ENCODE measurements at places on chromosomes 2 and 18.

- H3K27ac ChIP-seq: no peak overlapping the region
- H3K27me3 ChIP-seq: peaks cover 2% of the 10 kb centered on the region
- DNase-seq: no peak
- no peak overlapping the region for H3K4me3 ChIP-seq
- no peaks in the 10 kb centered on the region for H3K36me3 ChIP-seq
- no peaks in the 10 kb centered on the region for H3K4me1 ChIP-seq
These were observed 797.5 kb upstream of the RAB6C start for GRCh38 chr2:129181963-129182362.

DNA sequence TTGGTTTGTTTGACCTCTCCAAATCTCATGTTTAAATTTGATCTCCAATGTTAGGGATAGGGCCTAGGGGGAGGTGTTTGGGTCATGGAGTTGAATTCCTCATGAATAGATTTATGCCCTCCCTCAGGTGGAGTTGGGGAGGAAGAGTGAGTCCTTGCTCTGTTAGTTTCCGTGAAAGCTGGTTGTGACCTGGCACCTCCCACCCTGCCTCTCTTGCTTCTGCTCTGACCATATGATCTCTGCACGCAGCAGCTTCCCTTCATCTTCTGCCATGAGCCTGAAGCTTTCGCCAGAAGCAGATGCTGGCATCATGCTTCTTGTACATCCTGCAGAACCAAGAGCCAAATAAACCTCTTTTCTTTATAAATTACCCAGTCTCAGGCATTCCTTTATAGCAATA lies 231.6 kb upstream of the ERBB4 start:
- no peak for DNase-seq
- H3K27me3 ChIP-seq: no peaks in the 10 kb centered on the region
- no peaks in the 10 kb centered on the region for H3K36me3 ChIP-seq
- H3K4me1 ChIP-seq: no peaks in the 10 kb centered on the region

DNA sequence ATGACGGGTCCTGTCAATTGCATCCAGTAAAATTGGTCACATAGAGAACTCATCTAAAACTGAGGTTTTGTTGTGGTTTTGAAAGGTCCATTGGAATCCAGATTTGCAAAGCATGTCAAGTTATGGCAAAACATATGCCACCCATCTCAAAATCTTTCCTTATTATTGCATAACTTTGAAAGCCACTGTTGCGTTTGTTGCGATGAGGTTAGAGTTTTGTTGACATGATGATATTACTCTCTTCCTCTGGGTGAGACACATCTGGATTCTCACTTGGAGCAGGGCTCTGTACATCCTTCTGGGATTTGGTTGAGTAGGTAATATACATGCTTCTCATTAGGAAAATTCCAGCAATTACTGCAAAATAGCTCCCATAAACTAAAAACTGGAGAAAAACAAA lies 20.6 kb downstream of the SCYGR5 start:
- no peaks in the 10 kb centered on the region for H3K4me1 ChIP-seq
- H3K36me3 ChIP-seq: no peaks in the 10 kb centered on the region
- no peak for DNase-seq

GRCh38 chr2:74857725-74858124 lies 23.8 kb downstream of the HK2 start:
- H3K4me3 ChIP-seq: no peak overlapping the region
- peaks cover 25% of the 10 kb centered on the region for H3K4me1 ChIP-seq
- DNase-seq: no peak
- no peak overlapping the region for H3K27ac ChIP-seq
- H3K27me3 ChIP-seq: no peaks in the 10 kb centered on the region
- H3K36me3 ChIP-seq: peaks cover 41% of the 10 kb centered on the region

DNA sequence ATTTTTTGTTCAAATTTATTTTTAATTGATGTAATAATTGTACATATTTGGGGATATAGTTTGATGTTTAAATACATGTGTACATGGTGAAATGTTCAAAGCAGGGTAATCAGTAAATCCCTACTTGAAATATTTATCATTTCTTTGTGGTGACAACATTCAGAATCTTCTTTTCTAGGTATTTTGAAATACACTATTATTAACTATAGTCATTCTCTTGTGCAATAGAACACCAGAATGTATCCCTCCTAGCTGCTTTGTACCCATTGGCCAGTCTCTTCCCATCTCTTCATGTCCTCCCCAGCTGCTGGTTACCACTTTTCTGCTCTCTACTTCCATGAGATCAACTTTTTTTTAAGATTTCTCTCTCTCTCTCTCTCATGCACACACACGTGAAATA lies 126.5 kb downstream of the ZNF407 start:
- H3K27me3 ChIP-seq: no peaks in the 10 kb centered on the region
- H3K36me3 ChIP-seq: peaks cover 12% of the 10 kb centered on the region
- peaks cover 17% of the 10 kb centered on the region for H3K4me1 ChIP-seq
- no peak overlapping the region for H3K4me3 ChIP-seq
- H3K27ac ChIP-seq: no peak overlapping the region

DNA sequence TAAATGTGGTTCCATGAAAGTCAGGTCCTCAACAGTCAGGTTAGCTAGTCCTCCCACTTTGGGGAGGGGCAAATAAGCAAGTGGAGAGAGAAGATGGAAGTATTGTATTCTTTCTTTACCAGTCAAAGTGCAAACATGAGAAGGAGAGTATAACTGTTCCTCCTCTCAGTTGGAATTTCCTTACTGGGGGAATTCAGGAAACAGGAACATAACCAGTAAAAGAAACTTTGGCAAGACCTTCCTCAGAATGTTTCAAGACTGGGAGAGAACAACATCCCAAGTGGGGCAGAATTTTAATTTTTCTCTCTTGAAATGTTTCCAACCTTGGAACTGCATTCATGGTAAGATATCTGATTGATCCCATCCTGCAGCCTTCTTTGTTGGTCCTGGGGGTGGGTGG lies 552.4 kb upstream of the TNP1 start:
- H3K27me3 ChIP-seq: no peaks in the 10 kb centered on the region
- no peaks in the 10 kb centered on the region for H3K4me1 ChIP-seq
- H3K36me3 ChIP-seq: no peaks in the 10 kb centered on the region
- no peak overlapping the region for H3K4me3 ChIP-seq
- no peak overlapping the region for H3K27ac ChIP-seq
- no peak for DNase-seq

DNA sequence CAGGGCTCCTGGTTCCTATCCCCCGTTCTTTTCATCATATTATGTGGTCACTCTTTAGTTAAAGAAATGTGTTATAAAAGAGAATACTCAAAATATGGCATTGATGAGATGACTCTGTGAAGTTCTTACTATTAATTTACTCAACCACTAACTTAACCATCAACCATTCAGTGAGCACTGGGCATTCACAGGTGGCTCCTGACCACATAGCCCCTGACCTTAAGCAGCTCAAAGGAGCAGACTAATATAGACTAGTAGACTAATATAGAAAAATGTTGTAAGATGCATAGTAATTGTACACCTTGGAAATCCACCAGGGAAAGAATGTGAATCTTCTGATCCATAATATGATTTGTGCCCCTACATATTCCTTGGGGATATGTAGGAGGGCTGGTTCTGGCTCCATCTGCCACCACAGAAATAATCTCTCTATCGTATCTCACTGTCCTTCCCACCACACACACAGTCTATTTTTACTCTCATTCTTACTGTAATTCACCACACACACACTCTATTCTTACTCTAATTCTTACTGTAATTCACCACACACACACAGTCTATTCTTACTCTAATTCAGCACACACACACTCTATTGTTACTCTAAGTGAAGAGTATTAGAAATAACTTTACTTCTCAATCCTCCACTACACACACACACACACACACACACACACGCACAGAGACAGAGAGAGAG lies 188.9 kb upstream of the ITGA4 start:
- H3K4me1 ChIP-seq: peaks cover 11% of the 10 kb centered on the region
- H3K27ac ChIP-seq: no peak overlapping the region
- no peaks in the 10 kb centered on the region for H3K27me3 ChIP-seq
- no peak for DNase-seq
- H3K4me3 ChIP-seq: no peak overlapping the region

DNA sequence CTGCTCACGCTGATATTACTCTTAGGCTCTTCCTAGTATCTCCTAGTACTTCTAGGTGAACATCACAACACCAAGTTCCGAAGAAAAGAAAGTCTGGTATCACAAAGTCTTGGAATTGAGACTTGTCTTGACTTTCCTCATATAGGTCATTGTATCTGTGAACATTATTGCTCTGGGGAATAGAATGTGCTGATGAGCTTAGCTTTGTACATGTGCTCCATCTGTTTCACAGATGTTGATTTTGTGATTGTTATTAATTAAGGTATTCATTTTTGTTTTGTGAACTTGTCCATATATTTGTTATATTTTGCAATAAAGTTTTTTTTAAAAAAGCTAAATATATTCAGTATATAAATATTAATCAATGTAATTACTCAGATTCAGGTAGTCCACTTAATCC lies 111.7 kb downstream of the BABAM2 start:
- no peak overlapping the region for H3K27ac ChIP-seq
- H3K4me3 ChIP-seq: no peak overlapping the region
- H3K36me3 ChIP-seq: no peaks in the 10 kb centered on the region
- no peak for DNase-seq
- no peaks in the 10 kb centered on the region for H3K27me3 ChIP-seq

GRCh38 chr2:131425231-131425941 lies 50.5 kb upstream of the TUBA3D start:
- H3K4me3 ChIP-seq: peak overlapping the region; percentile 19
- no peak for DNase-seq
- no peak overlapping the region for H3K27ac ChIP-seq
- H3K4me1 ChIP-seq: peaks cover 7% of the 10 kb centered on the region

GRCh38 chr2:160459538-160460332 lies 33.9 kb downstream of the RBMS1 start:
- no peak for DNase-seq
- no peak overlapping the region for H3K4me3 ChIP-seq
- no peaks in the 10 kb centered on the region for H3K36me3 ChIP-seq
- no peaks in the 10 kb centered on the region for H3K27me3 ChIP-seq

- H3K4me3 ChIP-seq: no peak overlapping the region
- H3K27ac ChIP-seq: peak overlapping the region; percentile 59
- H3K36me3 ChIP-seq: peaks cover 2% of the 10 kb centered on the region
- DNase-seq: no peak
- H3K27me3 ChIP-seq: no peaks in the 10 kb centered on the region
These were observed 62.3 kb upstream of the NABP1 start for GRCh38 chr2:191615596-191615995.

DNA sequence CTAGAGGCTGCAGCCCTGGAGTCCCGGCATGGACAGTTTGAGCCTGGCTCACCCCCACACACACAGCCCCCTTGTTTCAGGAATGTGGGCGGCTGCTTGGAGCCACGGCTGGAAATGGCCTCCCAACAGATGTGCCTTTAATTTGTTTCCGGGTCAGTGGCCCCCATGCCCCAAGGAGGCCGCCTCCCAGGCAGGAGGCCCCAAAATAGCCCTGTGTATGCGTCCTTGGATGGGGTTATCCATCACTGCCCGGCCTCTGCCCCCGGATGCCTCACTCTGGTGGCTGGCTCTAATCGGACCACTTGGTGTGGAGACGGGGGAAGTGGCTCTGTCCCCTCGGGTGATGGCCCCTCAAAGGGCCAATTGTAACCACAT lies 151.9 kb upstream of the MYCN start:
- H3K4me3 ChIP-seq: no peak overlapping the region
- no peaks in the 10 kb centered on the region for H3K27me3 ChIP-seq
- no peaks in the 10 kb centered on the region for H3K36me3 ChIP-seq
- no peak for DNase-seq

DNA sequence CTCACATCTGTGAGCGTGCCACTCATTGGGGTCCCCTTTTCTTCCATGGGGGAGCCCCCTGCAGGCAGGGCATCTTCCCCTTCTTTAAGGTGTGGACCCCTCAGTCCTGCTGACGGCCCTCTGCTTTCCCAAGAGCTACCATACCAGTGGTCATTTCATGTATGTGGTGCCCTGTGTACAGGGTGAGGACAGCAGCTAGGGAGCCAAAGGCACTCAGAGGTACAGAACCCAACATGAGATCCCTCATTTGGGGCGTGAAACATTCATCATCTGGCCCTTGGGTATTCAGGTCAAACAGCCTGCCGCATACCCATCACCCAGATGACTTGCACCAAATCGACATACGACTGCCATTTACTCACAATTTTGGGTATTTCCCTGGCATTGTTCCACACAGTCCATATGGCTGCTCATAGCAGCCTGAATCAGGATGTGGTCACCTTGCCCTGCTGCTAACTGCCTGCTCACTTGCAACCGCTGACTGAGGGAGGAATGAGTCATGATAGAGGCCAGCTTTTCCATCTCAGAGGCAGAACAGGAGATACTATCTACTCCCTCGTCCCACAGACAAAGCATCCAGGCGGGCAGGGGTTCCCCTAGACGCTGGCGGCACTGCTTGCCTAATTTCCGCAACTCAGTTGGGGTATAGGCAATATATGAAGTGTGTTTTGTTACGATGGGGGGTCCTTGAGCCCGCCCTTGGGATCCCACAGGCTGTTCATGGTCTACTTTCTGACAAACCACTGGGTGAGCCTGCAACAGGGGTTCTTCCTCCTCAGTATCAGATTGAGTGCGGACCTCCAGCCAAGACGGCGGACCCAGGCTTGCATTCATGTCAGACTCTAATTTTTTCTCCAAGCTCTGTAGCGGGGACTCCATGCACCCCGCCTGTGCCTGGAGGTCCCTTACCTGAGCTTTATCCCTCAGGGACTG lies 228.6 kb downstream of the SATB2 start:
- H3K4me3 ChIP-seq: no peak overlapping the region
- DNase-seq: peak; percentile 7
- no peaks in the 10 kb centered on the region for H3K27me3 ChIP-seq

DNA sequence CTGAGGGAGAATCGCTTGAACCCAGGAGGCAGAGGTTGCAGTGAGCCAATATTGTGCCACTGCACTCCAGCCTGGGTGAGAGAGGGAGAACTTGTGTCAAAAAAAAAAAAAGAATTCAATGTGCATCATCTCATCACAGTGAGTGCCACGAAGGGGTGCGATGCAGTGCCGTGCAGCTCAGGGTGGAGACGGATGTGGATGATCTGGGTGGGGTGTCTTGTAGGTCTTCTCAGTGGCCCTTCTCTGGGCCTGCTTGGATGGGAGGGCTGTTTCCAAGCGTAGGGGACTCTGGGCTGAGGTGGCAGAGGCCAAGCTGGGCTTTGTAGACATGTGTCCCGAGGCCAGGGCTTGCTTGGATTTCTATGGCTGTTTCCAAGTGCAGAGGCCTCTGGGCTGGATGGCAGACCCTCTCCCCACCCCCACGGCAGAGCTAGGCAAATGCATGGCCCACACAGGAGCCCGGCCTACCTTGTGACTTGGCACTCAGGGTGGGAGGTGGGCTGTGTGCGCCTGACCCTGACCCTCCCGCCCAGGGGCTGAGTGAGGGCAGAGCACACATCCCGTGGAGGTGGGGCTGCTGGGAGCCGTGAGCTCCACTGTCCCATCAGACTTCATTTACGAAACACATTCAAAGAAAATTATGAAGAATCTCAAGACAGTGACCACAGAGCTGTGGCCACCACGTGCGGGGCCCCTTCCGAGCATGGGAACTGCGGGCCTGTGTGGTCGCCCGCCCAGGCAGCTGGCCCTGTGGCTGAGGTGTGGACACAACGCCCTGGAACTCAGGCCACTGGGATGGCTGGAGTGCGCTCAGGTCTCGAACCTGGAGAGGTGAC lies 76.4 kb downstream of the ASB1 start:
- H3K27me3 ChIP-seq: no peaks in the 10 kb centered on the region
- no peaks in the 10 kb centered on the region for H3K4me1 ChIP-seq
- H3K36me3 ChIP-seq: no peaks in the 10 kb centered on the region
